Activated CD4-positive, CD25-positive, alpha-beta regulatory T cell treated with anti-CD3 and anti-CD28 coated beads, Interleukin-2, amount 50 U/mL, for 16 hours (primary cell): ENCODE measurements at places on chromosomes 7 and 10.

DNA sequence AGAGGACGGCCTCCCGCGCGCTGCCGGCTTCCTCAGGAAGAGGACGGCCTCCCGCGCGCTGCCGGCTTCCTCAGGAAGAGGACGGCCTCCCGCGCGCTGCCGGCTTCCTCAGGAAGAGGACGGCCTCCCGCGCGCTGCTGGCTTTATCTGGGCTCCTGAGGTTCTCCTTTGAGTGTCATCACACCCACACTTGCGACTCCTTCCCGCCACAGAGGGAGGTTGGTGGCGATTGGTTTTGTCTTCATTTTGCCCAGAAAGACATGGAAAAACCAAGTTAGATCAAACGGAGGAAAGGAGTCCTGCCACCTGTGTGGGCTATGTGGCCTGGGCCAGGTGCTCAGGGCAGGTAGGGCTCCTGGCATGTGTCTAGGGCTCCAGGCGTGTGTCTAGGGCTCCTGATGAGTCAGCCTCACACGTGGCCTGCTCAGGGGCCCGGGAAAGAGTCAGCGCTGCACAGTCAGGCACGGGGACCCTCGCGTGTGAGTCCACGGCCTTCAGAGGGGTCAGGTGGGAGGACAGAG is 138.0 kb downstream of the VIPR2 start:
- DNase-seq, result no peak

DNA sequence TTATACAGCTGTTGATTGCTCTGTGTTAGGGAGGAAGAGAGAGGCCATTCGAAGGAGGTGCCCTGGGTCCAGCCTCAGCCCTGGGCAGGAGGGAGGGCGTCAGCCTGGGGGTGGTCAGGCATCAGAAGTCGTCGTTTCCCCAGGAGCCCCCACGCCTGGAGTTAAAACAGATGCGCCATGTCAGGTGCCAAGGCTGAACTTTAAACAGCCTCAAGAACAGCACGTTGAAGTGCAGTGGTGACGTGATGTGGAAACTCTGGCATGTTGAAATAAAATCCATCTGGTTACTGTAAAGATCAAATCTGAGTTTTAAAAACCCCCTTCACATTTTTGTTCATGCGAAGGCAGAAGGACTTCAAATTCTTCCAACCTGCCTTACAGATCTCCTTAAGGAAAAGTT is 128.4 kb upstream of the PPP2R2D start:
- DNase-seq, result no peak

DNA sequence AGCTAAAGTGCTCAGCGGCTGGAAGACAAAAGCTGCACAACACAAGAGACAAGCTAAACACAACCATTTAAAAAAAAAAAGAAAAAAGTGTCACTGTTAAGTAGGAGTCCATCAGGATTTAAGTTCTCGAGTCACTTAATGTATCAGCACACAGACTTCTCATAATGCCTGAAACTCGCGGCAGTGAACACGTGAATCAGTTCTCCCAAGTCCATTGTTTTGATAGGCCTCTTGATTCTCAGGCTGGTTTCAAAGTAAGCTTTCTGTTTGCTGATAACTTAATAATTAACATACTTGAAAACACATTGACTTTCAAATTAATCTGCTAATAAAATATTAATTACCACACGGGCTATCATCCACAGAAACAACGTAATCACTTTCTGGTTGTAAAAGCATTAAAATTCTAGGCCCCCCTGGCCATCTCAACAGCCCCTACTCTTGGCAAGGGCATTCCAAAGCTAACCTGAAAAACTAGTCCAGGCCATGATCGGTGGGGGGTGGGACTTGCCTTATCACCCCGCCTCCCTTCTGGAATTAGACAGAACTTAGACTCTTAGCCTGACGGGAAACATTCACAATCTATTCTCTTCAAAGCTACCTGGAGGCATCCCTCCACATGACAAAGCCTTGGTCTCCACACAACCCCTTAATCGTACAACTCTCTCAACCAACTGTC is 129.0 kb downstream of the DIP2C start:
- DNase-seq, result no peak

GRCh38 chr7:85125651-85126131 is 61.2 kb downstream of the SEMA3D start:
- DNase-seq, result no peak

DNA sequence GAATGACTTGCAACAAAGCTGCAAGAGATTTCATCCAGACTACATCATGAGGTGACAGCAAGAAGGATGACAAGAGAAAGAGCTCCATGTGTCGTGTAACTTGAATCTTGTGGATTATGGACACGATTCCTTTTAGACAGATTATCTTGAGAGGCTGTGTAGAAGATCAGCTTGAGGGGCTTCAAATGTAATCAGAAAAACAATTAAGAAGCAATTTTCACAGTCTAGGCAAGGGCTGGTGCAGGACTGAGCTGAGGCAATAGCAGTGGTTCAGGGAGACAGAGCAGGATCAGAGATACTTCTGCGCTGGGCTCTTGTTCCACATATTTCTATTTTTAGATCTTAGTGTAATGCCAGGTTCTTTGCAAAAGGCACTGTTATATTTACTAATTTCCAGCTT is 253.0 kb upstream of the COBL start:
- no peak for DNase-seq

DNA sequence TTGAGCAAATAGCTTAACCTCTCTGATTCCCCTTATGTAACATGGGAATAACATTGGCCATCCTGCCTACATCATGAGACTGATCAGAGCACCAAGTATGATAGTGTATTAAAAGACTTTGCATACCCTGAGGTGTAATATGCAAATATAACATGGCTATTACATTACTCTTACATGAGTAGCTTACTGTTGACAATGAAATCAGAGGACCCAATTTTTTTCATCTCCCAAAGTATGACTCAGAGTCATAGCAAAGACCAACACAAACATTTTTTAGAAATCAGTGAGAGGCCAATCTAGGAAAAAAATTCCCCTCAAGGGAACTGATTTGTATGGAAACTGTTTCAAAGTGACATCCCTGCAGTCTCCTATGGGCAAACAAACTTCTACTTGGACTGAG is 47.0 kb upstream of the TMEM140 start:
- DNase-seq, result no peak

GRCh38 chr7:50962281-50962883 is 179.7 kb upstream of the GRB10 start:
- DNase-seq, result no peak

- DNase-seq, result no peak
These were observed 107.0 kb downstream of the PLXNA4 start for GRCh38 chr7:132469264-132469663.

DNA sequence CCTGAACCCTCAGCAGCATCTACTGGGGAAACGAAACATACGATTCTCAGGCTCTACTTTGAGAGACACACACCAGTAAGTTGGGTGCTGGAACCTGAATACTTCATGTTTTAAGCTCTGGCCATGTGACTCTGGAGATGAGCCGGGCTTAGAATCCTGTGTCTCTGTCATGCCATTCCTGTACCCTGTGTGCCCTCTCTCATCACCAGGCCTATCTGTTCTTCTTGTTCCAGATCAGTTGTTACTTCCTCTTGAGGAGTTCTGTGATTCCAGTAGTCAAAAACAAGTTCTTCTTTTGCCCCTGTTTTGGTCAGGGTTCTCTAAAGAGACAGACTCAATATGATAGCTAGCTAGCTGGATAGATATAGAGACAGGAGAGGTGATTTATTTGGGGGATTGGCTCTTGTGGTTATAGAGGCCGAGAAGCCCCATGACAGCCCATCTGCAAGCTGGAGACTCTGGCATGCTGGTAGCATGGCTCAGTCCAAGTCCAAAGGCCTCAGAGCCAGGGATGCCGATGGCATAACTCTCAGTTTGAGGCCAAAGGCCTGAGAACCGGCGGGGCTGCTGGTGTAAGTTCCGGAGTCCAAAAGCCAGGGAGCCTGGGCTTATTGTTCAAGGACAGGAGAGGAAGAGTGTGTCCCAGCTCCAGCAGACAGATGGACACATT is 54.3 kb downstream of the CHN2 start:
- no peak for DNase-seq

GRCh38 chr10:99304862-99305229 is 24.3 kb upstream of the CNNM1 start:
- DNase-seq, result no peak

DNA sequence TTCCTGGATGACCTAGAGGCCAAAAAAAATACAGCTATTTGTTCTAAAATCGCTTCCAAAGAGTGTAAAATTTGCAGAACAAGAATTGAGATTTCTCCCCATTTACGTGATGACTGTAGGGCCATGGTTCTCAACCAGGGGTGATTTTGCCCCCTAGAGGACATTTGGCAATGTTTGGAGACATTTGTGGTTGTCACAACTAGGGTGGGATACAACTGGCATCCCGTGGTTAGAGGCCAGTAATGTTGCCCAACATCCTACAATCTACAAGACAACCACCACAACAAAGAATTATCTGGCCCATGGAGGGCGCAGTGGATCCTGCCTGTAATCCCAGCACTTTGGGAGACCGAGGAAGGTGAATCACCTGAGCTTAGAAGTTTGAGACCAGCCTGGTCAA is 22.8 kb upstream of the MALSU1 start:
- DNase-seq, result no peak

- DNase-seq, result no peak
These were observed 15.7 kb downstream of the HPS1 start for GRCh38 chr10:98431016-98431415.

DNA sequence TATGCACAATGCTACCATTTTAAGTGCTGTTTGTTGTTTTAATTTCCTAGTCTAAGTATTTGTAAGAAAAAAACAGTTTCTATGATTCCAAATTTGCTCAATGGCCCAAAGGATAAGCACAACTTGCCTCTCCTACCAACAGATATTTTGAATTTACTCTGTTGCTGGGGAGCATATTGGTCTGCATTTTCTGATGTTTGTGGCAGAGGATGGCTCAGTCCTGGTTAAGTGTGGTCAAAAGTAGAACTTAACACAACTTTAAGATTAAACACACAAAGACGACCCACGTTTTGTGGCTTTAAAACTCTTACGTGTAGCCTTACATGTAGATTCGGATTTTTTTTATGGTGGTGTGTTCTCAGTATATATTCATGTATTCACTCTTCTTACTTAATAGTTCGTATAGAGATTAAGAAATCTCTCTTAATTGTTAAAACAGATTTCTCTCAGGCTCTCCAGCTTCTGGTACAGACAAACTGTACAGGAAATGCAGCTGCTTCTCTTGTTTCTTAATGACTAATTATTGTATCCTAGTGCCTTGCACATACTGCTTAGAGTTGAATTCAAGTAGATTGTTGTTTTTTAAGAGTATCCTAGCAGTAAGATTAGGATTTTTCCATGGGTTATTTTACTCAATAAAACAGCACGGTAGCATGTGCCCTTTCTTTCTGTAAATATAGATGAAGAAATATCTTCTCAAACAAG is 86.2 kb downstream of the GPR85 start:
- DNase-seq, result no peak
